ENCODE measurements at places on chromosomes 7 and 10.

- no peaks in the 10 kb centered on the region for H3K4me1 ChIP-seq
- no peaks in the 10 kb centered on the region for H3K36me3 ChIP-seq
- DNase-seq = no peak
- H3K27ac ChIP-seq = no peak overlapping the region
These were observed 397.6 kb upstream of the LRRN3 start for GRCh38 chr7:110693344-110693743.

DNA sequence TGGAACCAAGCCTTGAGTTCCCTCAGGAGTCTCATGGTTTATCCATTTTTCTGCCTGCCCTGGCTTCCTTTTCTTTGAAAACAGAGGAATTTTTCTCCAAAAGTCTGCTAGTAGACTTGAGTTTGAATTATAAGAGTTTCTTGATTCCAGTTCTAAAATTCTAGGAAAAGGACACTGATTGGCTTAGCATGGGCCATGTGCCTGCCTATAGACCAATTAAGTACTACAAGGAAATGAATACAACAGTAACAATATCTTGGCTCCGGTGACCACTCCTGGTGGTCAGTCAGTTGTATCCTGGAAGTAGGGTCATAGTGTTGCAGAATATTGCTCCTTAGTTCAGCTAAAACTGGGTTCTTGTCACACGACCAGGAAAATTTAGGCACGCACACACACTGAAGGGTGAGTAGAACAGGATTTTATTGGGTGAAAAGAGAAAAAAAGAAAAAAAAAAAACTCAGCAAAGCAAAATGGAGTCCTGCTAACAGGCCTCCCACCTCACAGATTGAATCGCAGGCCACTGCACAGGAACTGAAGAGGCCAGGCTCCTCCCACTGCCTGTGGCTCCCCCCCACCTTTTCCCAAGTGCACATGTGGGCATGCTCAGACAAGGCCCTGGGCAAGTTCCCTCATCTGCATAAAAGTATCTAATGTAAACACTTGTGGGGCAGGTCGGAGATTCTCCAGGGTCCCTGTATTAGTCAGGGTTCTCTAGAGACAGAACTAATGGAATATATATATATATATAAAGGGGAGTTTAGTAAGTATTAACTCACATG is 155.1 kb downstream of the LYZL1 start:
- DNase-seq = no peak
- no peak overlapping the region for H3K27ac ChIP-seq
- H3K4me3 ChIP-seq = no peak overlapping the region
- no peaks in the 10 kb centered on the region for H3K27me3 ChIP-seq
- no peaks in the 10 kb centered on the region for H3K4me1 ChIP-seq

DNA sequence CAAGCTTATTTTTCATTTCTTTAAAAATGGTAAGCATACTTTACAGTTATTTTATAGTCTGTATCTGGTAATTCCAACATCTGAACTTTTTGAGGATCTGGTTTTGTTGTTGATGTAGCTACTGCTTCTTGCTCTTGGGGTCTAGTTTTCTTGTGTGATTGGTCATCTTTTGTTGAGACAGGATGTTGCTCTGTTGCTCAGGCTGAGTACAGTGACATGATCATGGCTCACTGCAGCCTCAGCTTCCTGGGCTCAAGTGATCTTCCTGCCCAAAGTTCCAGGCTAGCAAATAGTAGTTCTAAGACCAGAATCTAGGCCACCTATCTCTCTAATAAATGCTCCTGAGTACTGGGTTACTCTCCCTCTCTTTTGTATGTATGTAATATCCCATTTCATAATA is 75.7 kb downstream of the NRCAM start:
- H3K4me1 ChIP-seq = no peaks in the 10 kb centered on the region

- no peak overlapping the region for H3K4me3 ChIP-seq
- H3K27me3 ChIP-seq = no peaks in the 10 kb centered on the region
- no peaks in the 10 kb centered on the region for H3K36me3 ChIP-seq
- DNase-seq = no peak
These were observed 422.5 kb downstream of the DNAJB6 start for GRCh38 chr7:157759246-157759805.

DNA sequence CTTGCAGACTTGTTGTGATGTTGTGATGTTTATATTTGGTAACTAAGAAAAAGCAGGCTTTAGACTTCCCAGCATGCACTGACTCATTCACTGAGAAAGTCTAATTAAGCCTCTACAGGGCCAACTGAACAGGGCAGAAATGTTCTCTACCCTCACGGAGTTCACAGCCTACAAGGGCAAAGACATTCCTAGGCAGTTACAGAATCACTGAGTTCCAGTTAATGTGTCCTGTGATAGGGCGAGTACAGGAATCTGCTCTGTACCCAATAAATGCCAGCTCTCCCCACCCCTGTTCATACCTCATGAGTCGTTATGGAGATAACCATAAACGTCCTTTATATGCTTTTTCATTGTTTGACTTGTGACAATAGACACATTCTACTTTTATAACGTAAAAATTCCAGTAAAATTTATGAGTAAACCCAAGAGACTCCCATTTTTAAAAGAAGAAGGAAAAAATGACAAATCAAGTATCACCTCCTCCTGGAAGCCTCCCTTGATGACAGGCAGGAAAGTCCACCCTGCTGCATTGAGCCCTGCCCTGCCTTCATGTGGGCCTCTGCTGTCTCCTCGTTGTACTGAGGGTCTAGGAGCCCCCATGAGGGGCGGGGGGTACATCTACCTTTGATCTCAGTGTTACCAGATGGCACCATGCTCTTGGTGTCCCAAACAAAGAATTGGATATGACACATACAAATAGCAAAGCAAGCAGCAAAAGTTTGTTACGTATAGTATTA is 14.3 kb downstream of the MUC12 start:
- no peak for DNase-seq
- H3K27me3 ChIP-seq = no peaks in the 10 kb centered on the region
- H3K36me3 ChIP-seq = no peaks in the 10 kb centered on the region
- H3K27ac ChIP-seq = no peak overlapping the region

- no peaks in the 10 kb centered on the region for H3K27me3 ChIP-seq
- no peak for DNase-seq
- no peaks in the 10 kb centered on the region for H3K36me3 ChIP-seq
- H3K4me3 ChIP-seq = no peak overlapping the region
- H3K4me1 ChIP-seq = no peaks in the 10 kb centered on the region
These were observed 58.2 kb downstream of the PTPRN2 start for GRCh38 chr7:158529181-158530096.

- no peak overlapping the region for H3K4me3 ChIP-seq
- no peaks in the 10 kb centered on the region for H3K36me3 ChIP-seq
- H3K4me1 ChIP-seq = peaks cover 6% of the 10 kb centered on the region
- H3K27ac ChIP-seq = no peak overlapping the region
These were observed 55.2 kb downstream of the CDK6 start for GRCh38 chr7:92781117-92781720.

DNA sequence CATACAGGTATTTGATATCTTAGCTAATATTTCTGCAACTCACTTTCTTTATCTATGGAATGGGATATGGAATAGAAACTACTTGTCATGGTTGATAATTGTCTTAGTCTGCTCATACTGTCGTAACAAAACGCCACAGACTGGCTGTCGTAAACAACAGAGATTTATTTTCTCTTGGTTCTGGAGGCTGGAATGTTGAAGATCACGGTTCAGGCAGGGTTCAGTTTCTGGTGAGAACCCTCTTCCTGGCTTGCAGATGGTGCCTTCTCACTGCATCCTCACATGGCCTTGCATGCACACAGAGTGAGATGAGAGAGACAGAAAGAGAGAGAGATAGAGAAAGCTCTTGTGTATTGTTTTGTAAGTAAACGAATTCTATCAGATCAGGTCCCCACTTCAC is 332.7 kb upstream of the MAGI2 start:
- no peaks in the 10 kb centered on the region for H3K36me3 ChIP-seq
- H3K27me3 ChIP-seq = no peaks in the 10 kb centered on the region
- no peak overlapping the region for H3K27ac ChIP-seq
- no peaks in the 10 kb centered on the region for H3K4me1 ChIP-seq
- no peak for DNase-seq

GRCh38 chr7:47142169-47142866 is 439.6 kb downstream of the TNS3 start:
- H3K4me3 ChIP-seq = no peak overlapping the region
- H3K27me3 ChIP-seq = no peaks in the 10 kb centered on the region
- DNase-seq = no peak
- H3K36me3 ChIP-seq = no peaks in the 10 kb centered on the region

DNA sequence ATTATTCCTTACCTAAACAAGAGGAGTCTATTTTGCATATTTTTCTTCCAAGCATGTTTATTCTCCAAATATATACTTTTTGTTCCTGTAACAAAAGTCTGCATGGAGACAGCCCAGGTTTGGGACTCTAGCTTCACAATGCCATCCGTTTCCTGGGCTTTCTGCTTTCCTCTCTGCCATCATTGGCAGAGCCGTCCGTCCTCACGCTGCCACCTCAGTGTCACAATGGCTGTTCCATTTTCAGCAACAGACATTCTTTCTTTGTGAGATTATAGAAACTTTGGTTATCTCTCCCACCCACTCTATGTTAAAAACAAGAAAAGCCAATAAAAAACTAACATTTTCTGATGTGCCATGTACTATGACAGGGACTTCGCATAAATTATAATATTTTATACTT is 825.2 kb downstream of the REEP3 start:
- H3K4me3 ChIP-seq = no peak overlapping the region
- no peaks in the 10 kb centered on the region for H3K36me3 ChIP-seq
- no peaks in the 10 kb centered on the region for H3K4me1 ChIP-seq
- no peak overlapping the region for H3K27ac ChIP-seq
- no peaks in the 10 kb centered on the region for H3K27me3 ChIP-seq
- DNase-seq = no peak

GRCh38 chr10:42754155-42755027 is 28.2 kb upstream of the BMS1 start:
- H3K4me1 ChIP-seq = peaks cover 5% of the 10 kb centered on the region
- H3K27me3 ChIP-seq = peaks cover 32% of the 10 kb centered on the region
- H3K36me3 ChIP-seq = no peaks in the 10 kb centered on the region

DNA sequence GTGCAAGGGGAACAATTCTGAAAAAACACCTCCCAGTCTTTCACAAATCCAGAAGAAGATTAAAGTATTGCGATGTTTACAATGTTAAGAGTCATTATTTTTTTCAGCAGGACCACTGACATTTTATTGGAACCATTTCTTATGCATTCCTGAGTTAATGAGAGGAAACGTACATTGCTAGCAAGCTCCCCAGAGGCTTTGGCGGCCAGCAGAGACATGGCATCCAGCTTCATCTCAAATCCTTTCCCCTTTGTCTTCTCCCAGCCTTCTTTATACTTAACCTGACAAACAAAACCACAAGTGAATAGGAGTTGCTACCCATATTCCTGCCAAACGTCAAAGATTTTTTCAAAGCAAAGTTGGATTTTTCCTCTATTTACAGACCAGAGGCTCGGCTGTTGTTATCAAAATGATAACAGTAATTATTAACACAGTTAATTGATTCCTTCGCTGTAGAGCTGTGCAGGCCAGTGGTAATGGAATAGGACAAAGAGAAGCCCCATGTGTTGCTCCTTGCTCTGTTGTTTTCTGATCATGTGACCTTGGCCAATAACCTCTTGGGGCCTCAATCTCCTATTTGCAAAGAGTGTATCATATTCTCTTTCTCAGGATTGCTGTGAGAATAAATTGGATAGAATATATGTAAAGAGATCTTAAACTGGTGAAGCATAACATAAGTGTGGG is 32.0 kb downstream of the NRAP start:
- no peak overlapping the region for H3K27ac ChIP-seq
- peaks cover 4% of the 10 kb centered on the region for H3K27me3 ChIP-seq
- H3K4me3 ChIP-seq = no peak overlapping the region
- no peaks in the 10 kb centered on the region for H3K4me1 ChIP-seq

GRCh38 chr10:48526011-48526821 is 78.7 kb downstream of the ARHGAP22 start:
- no peaks in the 10 kb centered on the region for H3K27me3 ChIP-seq
- DNase-seq = no peak
- no peaks in the 10 kb centered on the region for H3K36me3 ChIP-seq
- H3K27ac ChIP-seq = no peak overlapping the region
- H3K4me1 ChIP-seq = no peaks in the 10 kb centered on the region

DNA sequence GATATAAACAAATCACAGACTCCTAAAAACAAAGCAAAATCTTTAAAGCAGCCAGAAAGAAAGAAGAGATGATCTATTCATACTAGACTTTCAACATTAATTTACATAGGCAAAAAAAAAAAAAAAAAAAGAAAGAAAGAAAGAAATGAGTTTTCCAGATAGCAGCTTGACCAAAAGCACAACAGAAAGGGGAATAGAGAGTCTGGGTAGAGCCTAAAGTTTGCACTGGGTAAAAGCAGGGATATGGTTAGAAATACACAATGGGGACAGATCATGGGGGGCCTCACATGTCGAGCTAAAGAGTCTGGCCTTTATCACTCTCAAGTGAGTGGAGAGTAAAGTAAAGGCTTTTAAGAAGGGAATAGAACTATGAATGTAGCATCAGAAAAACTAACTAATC is 169.8 kb downstream of the SGMS1 start:
- no peaks in the 10 kb centered on the region for H3K27me3 ChIP-seq
- no peak overlapping the region for H3K4me3 ChIP-seq
- no peak for DNase-seq
- H3K36me3 ChIP-seq = no peaks in the 10 kb centered on the region
- no peaks in the 10 kb centered on the region for H3K4me1 ChIP-seq
- no peak overlapping the region for H3K27ac ChIP-seq

DNA sequence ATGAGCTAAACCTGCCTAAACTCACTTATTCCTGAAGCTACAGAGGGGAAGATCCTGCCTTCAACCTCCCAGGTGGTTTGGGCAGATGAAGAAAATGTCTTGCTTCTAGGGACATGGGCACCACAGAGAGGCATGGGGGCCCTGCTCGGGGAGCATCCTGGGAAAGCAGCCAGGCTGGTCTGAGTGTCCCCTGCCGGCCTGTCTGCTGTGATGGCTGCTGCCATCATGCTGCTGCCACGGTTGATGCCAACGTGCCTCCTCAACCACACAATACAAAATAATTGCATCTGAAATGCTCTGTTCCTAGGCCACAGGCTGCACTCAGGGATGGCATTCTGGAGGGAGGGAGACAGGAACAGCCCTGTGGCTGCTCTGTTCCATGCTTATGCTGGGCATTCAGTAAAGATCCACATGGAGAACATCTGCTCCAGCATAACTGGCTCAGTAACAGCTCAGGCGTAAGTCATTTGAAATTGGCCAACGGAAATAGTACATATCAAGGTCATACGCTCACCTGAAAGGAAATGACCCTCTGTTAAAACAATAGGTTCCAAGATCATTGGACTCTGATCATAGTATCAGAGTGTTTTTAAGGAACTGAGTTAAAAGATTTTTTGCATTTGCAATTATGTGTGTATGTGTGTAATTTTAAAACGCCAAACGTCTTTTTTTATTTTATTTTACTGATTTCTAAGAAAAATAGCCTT is 299.0 kb downstream of the TNS3 start:
- no peaks in the 10 kb centered on the region for H3K36me3 ChIP-seq
- H3K4me3 ChIP-seq = no peak overlapping the region
- no peaks in the 10 kb centered on the region for H3K4me1 ChIP-seq
- H3K27ac ChIP-seq = no peak overlapping the region

GRCh38 chr7:158310924-158311666 is 276.5 kb downstream of the PTPRN2 start:
- H3K27me3 ChIP-seq = no peaks in the 10 kb centered on the region
- no peaks in the 10 kb centered on the region for H3K4me1 ChIP-seq
- no peak overlapping the region for H3K27ac ChIP-seq
- DNase-seq = no peak
- H3K4me3 ChIP-seq = no peak overlapping the region
